ENCODE measurements at places on chromosomes 5 and 9.
A peak's percentile ranks its signal among the peaks of the same experiment; 100 is the strongest.

DNA sequence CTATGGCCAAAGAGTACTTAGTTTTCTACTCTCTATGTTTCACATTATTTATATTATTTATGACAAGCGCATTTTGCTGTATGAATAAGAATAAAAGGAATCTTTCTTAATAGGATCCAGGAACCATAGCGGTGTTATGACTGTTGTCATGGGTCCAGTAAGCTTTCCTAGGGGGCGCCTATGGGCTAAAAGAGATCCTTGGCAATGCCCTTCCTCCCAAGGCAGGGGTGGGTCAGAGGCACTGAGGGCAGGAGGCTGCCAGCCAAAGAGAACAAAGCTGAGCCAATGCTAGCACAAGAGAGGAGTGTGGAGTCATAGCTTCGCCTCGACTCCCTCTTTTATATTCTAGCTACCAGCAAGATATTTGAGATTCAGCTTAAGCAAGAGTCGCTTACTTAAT is 98.4 kb upstream of the GNAQ start:
- DNase-seq = peak; percentile 93

- DNase-seq = no peak
Measured at GRCh38 chr5:37664551-37664950, 175.3 kb downstream of the GDNF start.

DNA sequence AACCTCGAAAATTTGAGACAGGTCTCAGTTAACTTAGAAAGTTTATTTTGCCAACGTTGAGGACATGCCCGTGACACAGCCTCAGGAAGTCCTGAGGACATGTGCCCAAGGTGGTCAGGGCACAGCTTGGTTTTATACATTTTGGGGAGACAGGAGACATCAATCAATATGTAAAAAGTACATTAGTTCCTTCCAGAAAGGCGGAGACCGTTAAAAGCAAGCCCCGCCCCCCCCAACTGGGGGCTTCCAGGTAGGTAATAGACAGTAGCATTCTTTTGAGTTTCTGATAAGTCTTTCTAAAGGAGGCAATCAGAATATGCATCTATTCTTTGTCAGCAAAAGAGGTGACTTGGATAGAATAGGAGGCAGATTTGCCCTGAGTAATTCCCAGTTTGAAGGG is 599 bp upstream of the MOCS2 start:
- no peak for DNase-seq

- DNase-seq = no peak
Measured at GRCh38 chr5:155866971-155867370, 460.0 kb upstream of the SGCD start.

- no peak for DNase-seq
Measured at GRCh38 chr9:134215699-134216448, 51.5 kb upstream of the RNU6ATAC start.

GRCh38 chr5:178941361-178941760 is 363 bp downstream of the ZNF454 start:
- DNase-seq = no peak

DNA sequence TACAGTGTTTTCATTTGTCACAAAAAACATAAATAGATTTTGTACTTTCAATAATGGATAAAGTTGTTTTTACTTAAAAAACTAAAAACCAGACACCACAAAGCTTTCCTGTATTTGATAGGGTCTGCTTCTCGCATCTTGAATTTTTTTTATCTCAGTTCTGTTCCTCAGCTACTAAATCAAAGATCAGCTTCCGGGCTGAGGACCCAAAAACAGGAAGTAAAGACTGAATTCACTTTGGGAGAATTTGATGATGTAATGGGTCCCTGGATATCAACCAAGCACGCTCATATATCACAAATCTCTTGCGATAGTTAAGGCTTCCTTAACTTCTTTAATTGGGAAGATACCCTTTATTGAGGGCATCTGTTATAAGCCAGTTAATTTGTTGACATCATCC is 24.1 kb downstream of the ITK start:
- DNase-seq = no peak

DNA sequence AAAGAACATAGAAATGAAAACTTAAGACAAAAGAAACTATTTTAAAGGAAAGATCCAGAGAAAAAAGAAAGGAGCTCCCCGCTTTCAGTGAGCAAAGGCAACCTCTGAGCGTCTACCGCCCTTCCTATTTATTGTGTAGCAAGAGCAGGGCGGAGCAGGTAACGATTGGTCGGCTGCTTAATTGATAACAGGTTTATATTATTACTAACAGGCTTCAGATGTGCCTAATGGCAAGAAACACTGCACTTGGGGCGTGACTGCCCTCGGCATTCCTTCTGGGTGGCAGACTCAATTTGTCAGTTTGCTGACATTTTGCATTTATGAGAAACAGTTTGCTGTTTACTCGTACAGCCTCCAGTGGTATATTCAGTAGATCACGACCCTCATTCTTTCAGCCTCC is 482.7 kb upstream of the C9orf72 start:
- DNase-seq = no peak

DNA sequence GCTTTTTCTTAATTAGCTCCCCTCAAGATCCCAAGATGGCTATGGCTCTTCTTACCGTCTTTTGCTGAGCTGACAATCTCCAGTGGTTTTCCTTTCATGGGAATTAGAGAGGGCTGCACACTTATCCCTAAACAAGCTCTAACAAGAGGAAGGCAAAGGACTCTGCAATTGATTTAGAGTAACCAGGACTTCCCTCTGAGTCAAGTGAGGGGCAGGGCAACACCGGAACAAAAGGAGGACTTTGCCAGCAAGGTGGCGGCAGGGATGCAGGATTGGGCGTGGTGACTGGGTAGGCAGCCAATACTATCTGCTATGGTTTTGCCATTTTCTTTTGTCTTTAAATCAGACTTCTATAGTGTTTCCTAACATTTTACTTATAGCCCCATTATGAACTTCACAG is 9.8 kb downstream of the SLC44A1 start:
- DNase-seq = no peak

- DNase-seq = no peak
Measured at GRCh38 chr5:73415617-73416016, 33.0 kb downstream of the FOXD1 start.

DNA sequence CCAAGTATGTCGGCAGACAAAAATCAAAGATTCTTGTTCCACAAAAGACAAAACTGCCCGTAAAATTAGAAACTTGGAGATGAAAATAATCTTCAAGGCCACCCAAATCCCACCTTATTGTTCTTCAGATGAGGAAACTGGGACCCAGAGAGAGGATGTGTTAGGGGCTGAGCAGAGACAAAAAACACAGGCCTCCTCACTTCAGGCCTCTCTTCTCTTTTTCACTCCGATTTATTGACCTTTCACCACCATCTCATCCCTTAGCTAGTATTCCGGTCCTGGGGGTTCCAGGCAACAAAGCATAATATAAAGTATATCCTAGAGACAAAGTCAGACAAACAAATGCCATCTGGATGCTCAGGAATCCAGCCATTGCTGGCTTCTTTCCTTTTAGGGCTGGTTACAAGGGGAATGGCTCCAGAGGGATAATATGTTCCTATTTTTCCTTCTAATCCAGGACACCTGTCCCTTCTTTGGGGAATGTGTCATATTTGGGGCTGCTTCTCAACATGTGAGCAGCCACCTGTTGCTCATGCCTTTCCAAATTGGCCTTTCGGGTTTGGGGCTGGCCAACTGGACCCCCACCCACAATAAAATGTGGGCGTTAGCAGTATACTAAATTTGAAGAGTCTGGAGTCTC is 42.2 kb upstream of the AFAP1L1 start:
- no peak for DNase-seq

GRCh38 chr5:434443-435146 is 8.4 kb upstream of the EXOC3 start:
- no peak for DNase-seq

- DNase-seq = no peak
Measured at GRCh38 chr9:109020581-109021511, 7.5 kb upstream of the CTNNAL1 start.

All from SK-MEL-5 (cell line).